Activated naive CD4-positive, alpha-beta T cell (primary cell): ENCODE measurements at places on chromosomes 2 and 18.

DNA sequence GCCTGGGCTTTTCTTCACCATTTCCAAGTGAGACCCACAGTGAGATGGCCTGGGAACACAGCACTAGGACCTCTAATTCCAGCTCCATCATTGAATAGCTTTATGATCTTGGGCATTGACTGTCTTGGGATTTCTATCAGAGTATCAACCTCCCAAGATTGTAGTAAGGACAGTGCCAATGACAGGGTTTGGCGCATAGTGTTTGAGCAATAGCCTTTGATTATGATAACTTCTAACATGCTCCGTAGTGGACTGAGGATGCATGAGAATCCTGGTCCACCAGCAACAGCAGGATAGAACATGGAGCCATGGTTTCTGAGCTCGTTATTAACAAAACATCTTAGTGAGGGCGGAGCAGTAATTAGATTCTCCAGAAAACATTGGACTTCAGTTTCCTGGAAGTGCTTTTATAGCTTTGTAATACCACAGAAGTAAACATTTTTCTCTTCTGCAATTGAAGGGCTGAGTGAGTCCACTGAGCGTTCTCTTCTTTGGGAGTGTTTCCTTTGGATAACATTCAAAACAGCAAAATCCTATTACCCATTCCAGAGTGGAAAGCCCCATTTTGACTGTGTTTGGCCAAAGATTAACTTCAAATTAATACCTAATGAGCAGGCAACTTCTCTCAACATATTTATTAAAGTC lies 63.7 kb downstream of the IL1R2 start:
- DNase-seq, result no peak

GRCh38 chr2:237358721-237359517 lies 55.0 kb downstream of the COL6A3 start:
- DNase-seq, result no peak

DNA sequence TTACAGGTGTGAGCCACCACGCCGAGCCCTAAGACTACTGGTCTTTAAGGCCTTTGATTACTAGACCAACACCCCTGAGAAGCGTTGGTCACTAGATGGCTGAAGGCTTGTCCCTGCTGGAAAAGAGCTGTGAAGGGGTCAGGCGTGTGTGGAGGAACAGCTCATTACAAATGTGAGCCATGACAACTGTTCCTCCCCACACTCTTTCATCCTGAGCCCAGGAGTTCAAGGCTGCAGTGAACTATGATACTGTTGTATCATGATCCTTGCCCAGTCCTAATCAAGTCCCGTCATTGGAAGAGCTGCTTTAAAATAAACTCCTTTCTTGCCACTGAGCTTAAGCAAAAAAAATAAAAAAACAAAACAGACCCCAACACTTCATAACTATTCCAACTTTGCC lies 19.5 kb upstream of the MCFD2 start:
- DNase-seq, result no peak

- no peak for DNase-seq
These were observed 18.1 kb upstream of the SERPINB2 start for GRCh38 chr18:63869374-63869773.

- DNase-seq, result no peak
These were observed 53.5 kb upstream of the C2orf15 start for GRCh38 chr2:99088017-99088416.

- peak; percentile 52 for DNase-seq
These were observed 63.9 kb downstream of the LRRFIP1 start for GRCh38 chr2:237691029-237691907.

GRCh38 chr2:229429589-229429988 lies 158.5 kb upstream of the PID1 start:
- no peak for DNase-seq

- no peak for DNase-seq
These were observed 45.2 kb upstream of the ST3GAL5 start for GRCh38 chr2:85933753-85934594.

DNA sequence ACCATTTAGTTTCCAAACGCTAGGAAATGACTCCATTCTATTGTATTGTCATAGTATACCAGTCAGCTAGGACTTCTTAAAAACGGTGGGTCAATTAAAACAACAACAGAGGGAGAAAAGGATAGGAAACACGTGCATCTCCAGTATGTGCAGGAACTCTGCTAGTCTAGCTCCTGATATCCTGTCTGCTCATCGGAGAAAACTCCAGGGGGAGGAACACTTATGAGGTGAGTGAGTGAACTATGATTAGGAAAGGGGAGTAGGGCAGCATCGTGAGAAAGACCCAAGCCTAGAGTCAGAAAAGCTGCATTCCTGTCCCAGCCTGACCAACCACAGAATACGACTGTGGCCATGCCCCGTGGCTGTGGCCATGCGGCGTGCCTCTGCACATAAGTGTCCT lies 34.2 kb downstream of the DTNB start:
- no peak for DNase-seq

GRCh38 chr2:11121823-11122155 lies 33.5 kb upstream of the SLC66A3 start:
- DNase-seq, result no peak
